ENCODE measurements at places on chromosomes 5 and 9. TPM values are rescaled to one million over a fixed set of nuclear protein-coding genes. Genes with fewer than 3 reads are reported as not detected.

GRCh38 chr5:134018154-134018985, 13.6 kb upstream of the VDAC1 start:
- no peaks in the 10 kb centered on the region for H3K4me1 ChIP-seq
- peak; percentile 92 for DNase-seq
- H3K36me3 ChIP-seq: no peaks in the 10 kb centered on the region
- no peak overlapping the region for H3K4me3 ChIP-seq

XRCC4 gene
- 10.3 TPM for total RNA-seq

DNA sequence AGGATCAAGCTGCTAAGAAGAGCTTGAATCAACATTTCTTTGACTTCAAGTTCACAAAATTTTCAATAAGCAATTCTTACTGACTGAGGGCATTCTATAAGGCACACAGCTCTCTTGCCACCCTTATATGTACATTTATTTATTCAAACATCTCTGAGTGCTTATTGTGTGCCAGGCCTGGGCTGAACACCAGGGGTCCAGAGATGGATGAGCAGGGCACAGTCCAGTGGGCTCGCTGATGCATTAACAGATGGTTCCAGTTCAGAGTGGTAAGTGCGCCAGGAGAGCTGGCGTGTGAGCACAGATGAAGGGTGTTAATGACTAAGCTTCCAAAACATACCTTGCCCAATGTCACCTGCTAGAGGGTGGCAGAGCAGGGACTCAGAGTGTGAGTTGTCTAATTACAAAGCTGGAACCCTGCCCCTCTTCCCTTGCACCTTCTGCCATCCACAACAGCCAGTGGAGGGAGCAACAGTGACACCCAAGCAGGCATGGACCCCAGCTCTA, 24.6 kb downstream of the ALG2 start:
- H3K27me3 ChIP-seq: no peaks in the 10 kb centered on the region
- DNase-seq: no peak
- H3K4me3 ChIP-seq: no peak overlapping the region

DNA sequence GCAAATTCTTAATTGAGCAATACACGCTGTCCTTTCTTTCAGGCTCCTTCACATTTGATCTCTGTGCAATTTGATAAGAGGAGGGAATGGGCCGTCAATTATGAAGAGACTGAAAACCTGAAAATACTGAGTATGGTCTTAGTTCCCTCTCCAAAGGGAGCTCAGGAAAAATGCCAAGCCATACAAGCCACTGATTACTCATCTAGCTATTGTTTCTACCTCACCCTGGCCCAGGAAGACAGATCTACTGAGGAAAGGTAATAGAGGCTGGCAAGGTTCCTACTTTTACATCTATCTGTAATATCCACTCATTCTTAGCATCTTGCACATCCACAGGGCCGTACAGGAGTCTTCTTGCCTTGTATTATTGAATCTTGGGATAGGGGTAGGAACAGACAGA, 23.7 kb upstream of the TNC start:
- no peaks in the 10 kb centered on the region for H3K27me3 ChIP-seq
- no peak overlapping the region for H3K27ac ChIP-seq

- H3K4me1 ChIP-seq: no peaks in the 10 kb centered on the region
- H3K36me3 ChIP-seq: no peaks in the 10 kb centered on the region
- no peak overlapping the region for H3K27ac ChIP-seq
Observed at GRCh38 chr5:169958278-169958677, 22.0 kb downstream of the INSYN2B start.

DNA sequence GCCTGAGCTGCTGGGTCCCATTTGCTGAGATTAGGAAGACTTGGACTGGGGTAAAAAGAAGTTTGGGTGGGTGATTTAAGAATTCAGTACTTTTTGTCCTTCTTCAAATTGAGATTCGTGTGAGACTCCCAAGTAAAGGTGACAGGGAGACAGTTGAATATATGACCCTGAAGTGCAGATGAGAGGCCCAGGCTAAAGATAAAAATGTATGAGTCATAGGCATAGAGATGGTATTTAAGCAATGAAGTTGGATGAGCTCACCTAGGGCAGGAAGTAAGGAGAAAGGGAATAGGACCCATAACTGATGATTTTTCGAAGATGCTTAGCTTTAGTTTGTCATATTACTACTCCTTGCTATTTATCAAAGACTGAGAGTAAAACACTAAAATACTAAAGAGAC, 255.9 kb upstream of the ADRA1B start:
- H3K4me1 ChIP-seq: no peaks in the 10 kb centered on the region
- H3K36me3 ChIP-seq: no peaks in the 10 kb centered on the region
- no peak overlapping the region for H3K4me3 ChIP-seq
- no peaks in the 10 kb centered on the region for H3K27me3 ChIP-seq

IL9 gene
- total RNA-seq: not detected

PTGER4 gene
- 134 TPM for total RNA-seq

- H3K36me3 ChIP-seq: no peaks in the 10 kb centered on the region
- H3K27ac ChIP-seq: no peak overlapping the region
- H3K4me1 ChIP-seq: no peaks in the 10 kb centered on the region
- H3K27me3 ChIP-seq: no peaks in the 10 kb centered on the region
Observed at GRCh38 chr5:116621599-116621998, 47.0 kb upstream of the SEMA6A start.

SPTAN1 gene
- total RNA-seq: 268 TPM

DNA sequence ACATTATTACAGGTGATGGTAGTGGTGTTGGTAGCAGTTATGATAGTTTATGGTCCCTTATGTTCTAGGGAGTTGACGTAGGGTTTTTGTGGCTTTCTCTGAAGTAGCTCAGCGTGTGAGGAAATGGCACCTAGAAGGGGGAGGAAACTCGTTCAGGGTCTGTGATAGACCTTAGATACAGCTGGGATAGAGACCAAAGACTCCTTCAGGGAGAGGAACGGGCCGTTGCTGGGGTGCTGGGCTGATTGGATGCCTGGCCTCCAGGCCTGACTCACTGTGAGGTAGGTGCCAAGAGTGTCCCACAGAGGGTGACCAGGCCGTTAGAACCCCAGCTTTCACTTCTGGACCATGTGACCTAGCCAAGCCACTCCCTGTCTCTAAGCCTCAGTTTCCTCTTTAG, 96.6 kb downstream of the DAB2IP start:
- H3K4me3 ChIP-seq: no peak overlapping the region
- no peaks in the 10 kb centered on the region for H3K36me3 ChIP-seq
- H3K27ac ChIP-seq: no peak overlapping the region
- no peak for DNase-seq

LTC4S gene
- total RNA-seq: 3.6 TPM

DNA sequence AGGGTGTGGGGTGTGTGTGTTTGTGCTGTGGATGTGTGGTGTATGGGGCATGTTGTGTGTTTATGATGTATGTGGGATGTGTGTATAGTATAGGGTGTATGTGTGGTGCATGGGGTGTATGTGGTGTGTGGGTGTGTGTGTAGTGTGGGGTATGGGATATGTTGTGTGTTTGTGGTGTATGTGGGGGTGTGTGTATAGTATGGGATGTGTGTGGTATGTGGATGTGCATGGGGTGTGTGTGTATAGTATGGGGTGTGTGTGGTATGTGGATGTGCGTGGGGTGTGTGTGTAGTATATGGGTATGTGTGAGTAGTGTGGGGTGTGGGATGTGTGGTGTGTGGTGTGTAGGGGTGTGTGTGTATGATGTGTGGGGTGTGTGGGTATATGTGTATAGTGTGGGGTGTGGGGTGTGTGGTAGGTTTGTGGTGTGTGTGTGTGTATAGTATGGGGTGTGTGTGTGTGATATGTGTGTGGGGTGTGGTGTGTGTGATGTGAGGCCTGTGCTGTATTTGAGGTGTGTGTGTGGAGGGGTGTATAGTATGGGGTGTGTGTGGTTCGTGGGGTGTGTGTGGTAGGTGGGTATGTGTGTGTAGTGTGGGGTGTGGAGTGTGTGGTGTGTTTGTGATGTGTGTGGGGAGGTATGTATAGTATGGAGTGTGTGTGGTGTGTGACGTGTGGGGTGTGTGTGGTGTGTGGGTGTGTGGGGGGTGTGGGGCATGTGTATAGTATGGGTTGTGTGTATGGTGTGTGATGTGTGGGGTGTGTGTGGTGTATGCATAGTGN, 10.5 kb downstream of the ECSCR start:
- no peaks in the 10 kb centered on the region for H3K27me3 ChIP-seq
- H3K4me1 ChIP-seq: no peaks in the 10 kb centered on the region
- no peaks in the 10 kb centered on the region for H3K36me3 ChIP-seq

HCN1 gene
- not detected for total RNA-seq

DNA sequence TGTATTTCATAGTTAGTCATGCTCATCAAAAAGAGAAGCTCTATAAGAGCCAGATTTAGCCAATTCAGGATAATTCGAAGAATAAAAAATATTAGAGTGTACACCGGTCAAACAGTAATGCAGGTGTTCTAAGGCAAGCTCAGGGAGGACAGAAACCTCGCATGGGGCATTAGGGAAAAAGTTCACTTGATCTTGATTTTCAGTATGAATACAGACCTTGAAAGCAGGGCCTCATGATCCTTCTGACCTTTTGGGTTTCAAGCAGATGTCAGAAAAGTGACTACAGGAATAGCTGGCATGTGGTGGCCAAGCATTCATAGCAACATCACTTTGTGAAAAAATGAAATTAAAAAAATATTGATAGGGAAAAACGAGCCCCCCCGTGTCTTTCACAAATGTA, 394.9 kb downstream of the KIF4B start:
- H3K36me3 ChIP-seq: no peaks in the 10 kb centered on the region
- no peaks in the 10 kb centered on the region for H3K27me3 ChIP-seq
- no peak for DNase-seq
